ENCODE measurements at places on chromosomes 1 and 21.

GRCh38 chr1:23525558-23526250 is 5.3 kb downstream of the E2F2 start:
- DNase-seq: no peak

GRCh38 chr1:81391125-81391828 is 409.5 kb upstream of the ADGRL2 start:
- peak; percentile 2 for DNase-seq

DNA sequence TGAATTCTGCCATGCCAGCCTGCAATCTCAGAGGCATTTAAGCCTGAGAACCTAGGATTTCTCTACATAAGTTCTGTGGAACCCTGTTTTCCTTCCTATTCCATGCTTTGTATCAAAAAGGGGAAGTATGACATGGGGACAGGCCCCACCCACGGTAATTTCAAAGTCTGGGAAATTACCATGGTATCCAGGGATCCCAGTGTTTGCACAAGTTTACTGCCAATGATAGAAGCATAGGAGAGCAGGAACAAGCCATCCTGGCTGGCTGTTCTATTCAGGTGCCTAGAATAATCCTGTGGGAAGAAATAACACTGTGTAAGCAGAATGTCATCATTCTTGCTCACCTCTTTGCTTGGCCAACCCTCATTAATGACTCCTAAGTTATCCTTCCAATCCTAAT is 53.8 kb upstream of the ATP1B1 start:
- peak; percentile 6 for DNase-seq

- DNase-seq: peak; percentile 10
Observed at GRCh38 chr21:16279731-16280581, 550.2 kb downstream of the USP25 start.

DNA sequence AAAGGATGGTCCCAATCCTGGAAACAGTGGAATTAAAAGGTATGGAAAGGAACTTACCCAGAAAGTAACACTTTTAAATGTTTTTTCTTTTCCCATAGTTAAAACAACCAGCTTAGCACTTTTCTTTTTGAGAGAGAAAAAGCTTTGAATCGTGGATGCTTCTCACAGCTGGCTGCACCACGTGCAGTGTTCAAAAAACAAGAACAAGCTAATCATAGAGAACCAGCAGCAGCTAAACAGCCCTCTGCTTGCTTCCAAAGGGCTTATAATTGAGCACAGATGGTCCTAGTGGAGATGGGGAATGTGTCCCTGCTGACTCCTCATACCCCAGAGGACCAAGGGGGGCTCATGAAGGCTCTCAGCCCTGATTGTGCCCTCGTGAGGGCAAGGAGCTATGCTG is 26.4 kb downstream of the UTP25 start:
- DNase-seq: no peak

- no peak for DNase-seq
Observed at GRCh38 chr1:31733389-31734219, 29.8 kb upstream of the COL16A1 start.

DNA sequence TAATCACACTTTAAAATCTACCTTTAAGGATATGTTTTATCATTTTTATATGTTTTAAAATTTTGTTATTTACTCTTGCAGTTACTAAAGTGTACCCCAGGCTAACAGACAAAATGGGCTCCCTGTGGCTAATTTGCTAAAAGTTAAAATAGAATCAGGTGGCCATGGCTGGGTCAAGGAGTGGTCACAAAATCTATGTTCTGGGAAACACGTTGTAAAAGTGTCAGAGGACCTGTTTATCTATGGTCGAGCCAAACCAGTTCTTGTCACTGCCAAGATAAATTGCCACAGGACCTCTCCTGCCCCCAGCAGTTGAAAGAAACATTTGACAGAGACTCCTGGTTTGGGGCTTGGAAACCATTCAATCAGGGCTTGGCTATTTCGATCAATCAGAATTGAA is 21.2 kb upstream of the TTLL7 start:
- no peak for DNase-seq
